Frontal cortex (tissue), 4 donors: ENCODE measurements at places on chromosomes 5 and 9.

DNA sequence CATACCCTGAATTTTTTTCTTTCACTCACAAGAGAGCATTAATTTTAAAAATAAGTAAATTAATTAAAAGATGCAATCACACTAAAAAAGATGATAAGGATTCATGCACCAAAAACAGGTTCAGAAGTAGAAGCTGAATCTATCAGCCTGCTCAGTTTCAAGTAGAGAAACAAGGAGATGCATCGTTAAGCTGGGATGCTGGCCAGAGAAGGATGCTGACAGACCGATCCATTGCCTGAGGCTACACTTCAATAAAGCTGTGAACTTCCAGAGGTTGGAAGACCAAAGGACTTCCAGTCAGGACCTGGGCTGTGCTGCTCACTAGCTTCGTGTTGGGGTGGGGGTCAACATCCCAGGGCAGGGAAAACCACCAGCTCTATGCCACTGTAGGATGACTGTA, 457.7 kb downstream of the EFNA5 start:
- DNase-seq: no peak

- DNase-seq: peak; percentile 38
Observed at GRCh38 chr5:124906339-124907097, 160.1 kb upstream of the ZNF608 start.

GRCh38 chr5:134523543-134524271, 1.8 kb upstream of the JADE2 start:
- no peak for DNase-seq

DNA sequence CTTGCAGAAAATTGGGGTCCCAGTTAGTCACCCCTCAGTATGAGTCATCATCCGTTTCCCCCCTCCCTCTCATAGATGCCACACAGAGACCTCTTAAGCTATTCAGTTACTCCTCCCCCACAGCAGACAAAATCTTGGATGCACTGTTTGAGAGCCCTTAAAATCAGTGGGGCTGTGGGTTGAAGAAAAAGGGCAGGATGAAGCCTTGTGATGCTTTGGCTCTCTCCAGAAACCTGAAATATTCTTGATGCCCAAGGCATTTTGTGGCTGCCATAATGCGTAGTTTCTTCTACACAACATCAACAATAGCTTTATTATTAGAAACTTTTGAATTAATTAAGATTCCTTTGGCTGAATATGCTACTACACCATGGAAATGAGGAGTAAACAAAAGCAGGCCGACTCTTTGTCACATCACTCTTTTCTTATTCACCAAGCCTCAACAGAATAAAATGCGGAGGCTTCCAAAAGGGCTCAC, 133.8 kb downstream of the MRPS30 start:
- no peak for DNase-seq

DNA sequence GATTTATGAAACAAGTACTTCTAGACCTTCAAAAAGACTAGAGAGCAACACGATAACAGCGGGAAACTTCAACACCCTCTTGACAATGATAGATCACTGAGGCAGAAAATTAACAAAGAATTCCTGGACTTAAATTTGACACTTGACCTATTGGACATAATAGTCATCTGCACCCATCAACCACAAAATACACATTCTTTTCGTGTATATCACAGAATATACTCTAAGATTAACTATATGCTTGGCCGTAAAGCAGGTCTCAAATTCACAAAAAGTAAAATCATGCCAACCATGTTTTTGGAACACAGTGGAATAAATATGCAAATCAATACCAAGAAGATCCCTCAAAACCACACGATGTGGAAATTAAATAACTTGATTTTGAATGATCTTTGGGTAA, 559.4 kb downstream of the DNAH5 start:
- DNase-seq: no peak

DNA sequence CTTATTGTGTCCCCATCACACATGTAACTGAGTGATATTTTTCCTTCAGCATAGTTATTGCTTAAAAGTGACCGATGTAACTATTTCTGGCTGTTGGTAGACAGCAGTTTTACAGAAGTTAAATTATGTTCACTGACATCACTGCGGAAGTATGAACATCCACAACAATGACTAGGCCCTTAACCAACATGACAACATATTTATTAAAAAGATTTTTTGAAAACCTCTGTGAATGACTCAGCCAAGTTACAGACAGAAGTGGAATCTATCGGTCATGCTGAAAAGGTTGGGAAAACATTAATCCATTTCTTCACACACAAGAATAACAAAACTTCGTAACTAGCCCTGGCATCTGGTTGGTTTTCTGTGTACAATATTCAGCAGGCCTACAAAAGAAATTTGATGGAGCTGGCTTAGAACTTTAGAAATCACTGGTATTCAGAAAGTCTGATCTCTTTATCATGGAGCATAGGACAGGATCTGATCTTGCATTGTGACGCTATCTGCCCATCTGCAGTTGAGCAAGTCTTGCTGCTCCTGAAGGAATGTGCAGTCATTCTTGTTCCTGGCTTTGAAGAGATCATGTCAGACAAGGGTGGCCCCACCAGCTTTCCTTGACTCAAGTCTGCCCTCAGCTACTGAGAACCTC, 6.5 kb downstream of the GLIS3 start:
- no peak for DNase-seq

- DNase-seq: no peak
Observed at GRCh38 chr5:76144513-76145274, 61.5 kb downstream of the SV2C start.

GRCh38 chr5:45162974-45163373, 354.2 kb downstream of the MRPS30 start:
- DNase-seq: no peak

GRCh38 chr5:133274597-133274935, 222.8 kb downstream of the HSPA4 start:
- no peak for DNase-seq

GRCh38 chr5:40853632-40854192, 12.5 kb downstream of the CARD6 start:
- DNase-seq: no peak

GRCh38 chr5:118956727-118957126, 31.6 kb downstream of the DTWD2 start:
- no peak for DNase-seq

DNA sequence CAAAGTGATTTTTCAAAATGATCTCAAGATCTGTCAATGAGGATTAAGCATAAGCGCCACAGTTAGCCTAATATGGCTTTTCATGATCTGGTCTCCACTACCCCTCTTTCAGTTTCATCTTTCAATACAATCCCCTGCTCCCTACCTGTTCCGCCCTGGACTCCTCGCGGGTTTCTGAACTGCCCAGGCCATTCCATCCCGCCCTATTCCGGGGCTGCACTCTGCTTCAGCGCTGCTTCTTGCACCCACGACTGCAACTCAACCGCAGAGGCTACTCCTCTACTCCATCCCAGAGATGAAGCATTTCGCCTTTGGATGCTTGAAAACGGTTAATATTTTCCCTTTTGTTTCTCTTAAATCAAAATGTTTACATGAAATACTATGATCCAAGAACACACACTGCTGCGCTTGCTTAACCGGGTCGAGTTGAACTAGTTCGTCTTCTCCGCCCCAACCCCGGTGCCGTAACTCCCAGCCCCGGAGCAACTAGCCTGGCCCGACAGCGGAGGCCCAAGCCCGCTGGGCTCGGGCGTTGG, 716 bp upstream of the OTULIN start:
- DNase-seq: no peak

- no peak for DNase-seq
Observed at GRCh38 chr5:150556859-150557508, 49.1 kb downstream of the NDST1 start.

DNA sequence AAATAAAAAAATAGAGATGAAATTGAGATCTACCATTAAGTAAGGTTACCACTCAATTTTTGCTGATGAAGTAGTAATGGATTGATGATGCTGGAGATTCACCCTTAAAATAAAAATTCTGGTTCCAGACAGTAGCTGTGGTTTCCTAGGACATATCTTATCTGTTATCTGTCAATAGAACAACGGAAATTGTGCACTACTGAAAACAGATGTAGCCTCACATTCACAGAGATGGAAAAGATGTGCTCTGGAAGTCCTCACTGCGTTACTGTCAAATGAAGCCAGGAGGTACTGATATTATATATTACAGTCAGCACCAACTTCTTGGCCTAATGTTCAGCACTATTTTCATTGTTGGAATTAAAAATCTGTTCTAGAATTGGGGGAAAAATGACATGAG, 154.0 kb downstream of the SLC24A2 start:
- no peak for DNase-seq

DNA sequence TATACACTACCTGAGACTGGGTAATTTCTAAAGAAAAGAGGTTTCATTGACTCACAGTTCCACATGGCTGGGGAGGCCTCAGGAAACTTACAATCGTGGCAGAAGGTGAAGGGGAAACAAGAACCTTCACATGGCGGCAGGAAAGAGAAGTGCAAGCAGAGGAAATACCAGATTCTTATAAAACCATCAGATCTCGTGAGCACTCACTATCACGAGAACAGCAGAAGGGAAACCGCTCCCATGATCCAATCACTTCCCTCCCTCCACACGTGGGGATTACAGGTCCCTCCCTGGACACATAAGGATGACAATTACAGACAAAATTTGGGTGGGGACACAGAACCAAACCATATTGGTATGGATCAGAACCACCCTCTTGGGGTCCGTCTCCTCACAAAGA, 44.2 kb upstream of the SPIN1 start:
- no peak for DNase-seq

DNA sequence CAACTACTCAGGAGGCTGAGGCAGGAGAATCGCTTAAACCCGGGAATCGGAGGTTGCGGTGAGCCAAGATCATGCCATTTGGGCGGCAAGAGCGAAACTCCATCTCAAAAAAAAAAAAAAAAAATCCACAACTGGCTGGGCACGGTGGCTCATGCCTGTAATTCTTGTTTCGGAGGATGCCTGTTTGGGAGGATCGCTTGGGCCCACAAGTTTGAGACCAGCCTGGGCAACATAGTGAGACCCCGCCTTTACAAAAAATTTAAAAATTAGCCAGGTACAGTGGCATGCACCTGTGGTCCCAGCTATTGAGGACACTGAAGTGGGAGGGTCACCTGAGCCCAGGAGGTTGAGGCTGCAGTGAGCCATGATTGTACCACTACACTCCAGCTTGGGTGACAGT, 1.9 kb upstream of the EIF4EBP3 start:
- DNase-seq: no peak
